ENCODE measurements at places on chromosomes 3 and 15.

DNA sequence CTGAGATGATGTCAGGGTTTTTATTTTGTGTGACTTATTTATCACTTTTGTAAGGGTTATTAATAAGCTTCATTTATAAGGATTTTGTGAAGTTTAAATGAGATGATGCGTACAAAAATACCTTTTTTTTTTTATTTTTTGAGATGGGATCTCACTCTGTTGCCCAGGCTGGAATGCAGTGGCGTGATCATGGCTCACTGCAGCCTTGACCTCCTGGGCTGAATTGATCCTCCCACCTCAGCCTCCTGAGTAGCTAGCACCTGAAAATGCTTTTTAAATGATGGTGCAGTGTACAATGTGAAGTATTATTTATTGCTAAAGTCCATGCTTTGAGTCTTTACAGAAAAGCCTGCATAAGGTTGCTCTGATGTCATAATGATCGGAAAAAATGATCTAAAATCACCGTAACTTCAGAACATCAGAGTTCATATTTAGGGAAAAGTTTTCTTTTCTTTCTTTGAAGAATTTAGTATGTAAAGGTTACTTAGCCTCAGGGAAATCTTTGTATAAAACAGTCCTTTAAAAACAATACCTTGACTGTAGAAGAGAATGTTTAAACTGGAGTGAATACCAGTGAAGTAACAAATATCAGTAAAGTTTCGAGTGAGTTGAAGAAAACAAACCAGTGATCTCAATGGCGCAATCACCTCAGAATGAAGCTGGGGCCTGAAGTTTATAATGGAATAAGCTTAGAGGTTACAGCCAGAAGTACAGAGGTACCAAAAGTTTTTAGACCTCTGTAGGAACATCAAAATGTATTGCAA lies 29.7 kb downstream of the TCF12 start:
- no peak for DNase-seq

DNA sequence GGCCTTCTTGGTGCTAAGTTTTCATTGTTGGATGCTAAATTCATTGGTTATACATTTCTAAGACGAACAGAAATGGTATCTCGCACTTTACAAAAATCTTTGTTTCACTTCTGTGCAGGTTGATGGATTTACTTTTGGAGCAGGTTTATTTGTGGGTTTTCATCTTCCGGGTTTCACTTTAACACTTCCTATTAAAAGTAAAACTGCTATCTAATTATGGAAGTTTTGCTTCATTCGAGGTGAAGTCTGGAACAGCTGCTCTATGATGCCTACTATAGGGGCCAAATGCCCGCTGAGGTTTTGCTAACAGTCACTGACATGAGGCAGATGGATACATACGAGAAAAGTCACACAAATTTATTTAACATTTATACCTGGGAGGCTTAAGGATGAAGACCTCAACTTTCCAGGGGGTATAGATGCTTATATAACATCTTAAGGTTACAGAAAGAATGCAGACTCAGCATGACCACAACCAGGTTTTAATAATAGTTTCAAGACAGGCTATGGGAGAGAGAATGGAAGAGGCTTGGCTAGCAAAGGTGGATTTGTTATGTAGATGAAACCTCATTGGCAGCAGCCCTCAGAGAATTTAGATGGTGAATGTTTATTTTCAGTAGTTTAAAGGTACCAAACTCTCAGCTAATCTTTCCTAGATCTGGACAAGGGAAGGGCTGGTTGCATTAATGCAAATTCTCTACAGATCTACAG lies 54.2 kb downstream of the OSTN start:
- no peak for DNase-seq

DNA sequence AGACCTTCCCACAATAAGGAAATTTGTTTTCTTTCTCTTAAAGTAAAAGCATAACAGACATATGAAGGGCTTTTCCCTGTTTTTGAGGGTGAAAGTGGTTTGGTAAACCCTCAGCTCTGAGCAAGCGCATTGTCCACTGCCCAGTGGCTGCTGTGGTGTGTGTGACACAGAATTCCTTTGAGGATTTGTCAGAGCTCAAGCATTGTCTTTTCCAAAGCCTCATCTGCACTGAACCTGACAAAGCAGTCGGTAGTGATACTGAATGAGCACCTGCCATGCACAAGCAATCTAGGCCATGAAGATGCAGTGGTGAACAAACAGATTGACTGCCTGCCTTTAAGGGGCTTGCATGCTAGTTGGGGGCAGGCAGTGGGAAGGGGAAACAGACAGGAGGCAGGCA lies 128.3 kb downstream of the PLCL2 start:
- no peak for DNase-seq

DNA sequence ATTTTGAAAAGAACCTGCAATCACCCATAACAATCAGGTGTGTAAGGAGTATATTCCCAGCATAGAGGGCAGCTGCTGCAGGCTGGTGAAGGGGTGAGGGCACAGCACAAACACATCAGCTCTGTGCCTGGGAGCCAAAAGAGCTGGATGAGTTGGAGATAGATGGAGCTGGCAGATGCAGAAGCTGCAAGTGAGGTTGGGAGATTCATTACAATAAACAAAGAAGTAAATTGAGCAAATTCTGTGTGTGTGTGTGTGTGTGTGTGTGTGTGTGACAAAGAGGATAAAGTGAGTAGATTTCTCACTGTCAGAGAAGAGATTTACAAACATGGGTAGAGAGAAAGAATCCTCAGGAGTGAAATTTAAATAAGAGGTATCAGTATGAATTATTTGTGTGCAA lies 994.7 kb downstream of the EPHA3 start:
- DNase-seq = no peak

- DNase-seq = no peak
These were observed 41.0 kb downstream of the RAB11A start for GRCh38 chr15:65910341-65910740.

DNA sequence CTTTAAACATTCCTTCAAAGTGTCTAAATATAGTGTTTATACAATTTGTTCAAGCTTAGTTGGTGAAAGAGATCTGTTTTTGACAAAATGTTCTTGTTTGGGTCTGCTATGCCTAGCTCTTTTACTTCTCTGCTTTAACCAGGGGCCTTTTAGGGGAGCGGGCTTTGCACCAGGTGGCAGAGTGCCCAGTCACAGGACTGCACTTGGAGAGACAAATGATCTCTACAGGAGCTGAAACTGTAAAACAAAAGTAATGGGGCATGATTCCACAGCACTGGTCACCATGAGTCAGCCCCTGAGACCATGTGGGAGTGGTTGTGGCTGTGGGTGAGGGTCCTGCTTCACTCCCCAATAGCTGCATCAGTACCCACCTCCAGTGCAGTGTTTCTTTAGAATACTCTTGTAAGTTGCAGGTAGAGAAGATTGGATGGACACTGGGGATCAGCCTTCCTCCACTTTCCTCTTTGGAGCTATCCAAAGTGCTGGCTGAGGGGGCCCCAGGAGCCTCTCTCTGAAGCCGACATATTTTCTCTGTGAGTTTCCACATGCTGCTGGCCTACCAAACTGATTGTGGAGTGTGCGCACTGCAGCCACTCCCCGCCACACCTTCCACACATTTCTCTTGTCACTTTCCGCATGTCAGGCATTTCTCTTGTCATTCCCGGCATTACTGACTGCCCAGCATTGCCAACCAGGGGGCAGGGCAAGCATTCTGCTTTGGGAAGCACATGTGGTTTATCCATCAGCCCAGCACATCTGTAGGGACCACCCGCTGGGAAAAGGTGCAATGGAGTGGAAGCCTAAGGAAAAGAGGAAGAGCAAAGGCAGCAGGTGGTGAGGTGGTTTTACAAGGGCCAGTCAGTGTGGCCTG lies 110.0 kb downstream of the EPHB1 start:
- no peak for DNase-seq

GRCh38 chr15:63532307-63532744 lies 27.9 kb downstream of the USP3 start:
- DNase-seq = no peak

- DNase-seq = no peak
These were observed 221.4 kb downstream of the TLE3 start for GRCh38 chr15:69876064-69876940.

GRCh38 chr3:169455472-169455871 lies 208.0 kb downstream of the MECOM start:
- no peak for DNase-seq

GRCh38 chr15:69957175-69957574 lies 140.5 kb downstream of the TLE3 start:
- no peak for DNase-seq

DNA sequence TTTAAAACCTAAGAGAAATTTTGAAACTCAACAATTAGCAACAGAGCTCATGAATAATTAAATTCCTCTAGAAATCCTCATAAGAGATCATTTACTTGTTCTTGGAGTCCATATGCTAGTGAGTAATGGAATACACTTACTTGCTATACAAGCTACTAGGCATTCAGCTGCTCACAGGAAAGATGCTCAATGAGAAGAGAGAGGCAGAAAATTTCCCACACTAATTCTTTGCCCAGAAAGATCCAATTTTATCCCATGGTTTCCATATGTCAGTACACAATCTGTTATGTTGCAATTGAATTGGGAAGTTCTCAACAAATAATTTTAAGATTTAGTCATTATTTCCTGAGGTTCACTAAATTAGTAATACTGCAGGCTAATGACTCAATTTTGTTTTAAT lies 310.4 kb downstream of the RYR3 start:
- DNase-seq = no peak

- DNase-seq = no peak
These were observed 80.2 kb upstream of the SPATA12 start for GRCh38 chr3:56980243-56980642.

- DNase-seq = no peak
These were observed 13.6 kb upstream of the DENND6A start for GRCh38 chr3:57706462-57706861.

All from stimulated activated CD8-positive, alpha-beta memory T cell treated with anti-CD3 and anti-CD28 coated beads, Interleukin-15, amount 100 ng/mL, for 1 hour (primary cell).